ENCODE measurements at places on chromosomes 16 and 17.

- DNase-seq = peak; percentile 56
Observed at GRCh38 chr16:23435500-23435899, 17.5 kb downstream of the COG7 start.

DNA sequence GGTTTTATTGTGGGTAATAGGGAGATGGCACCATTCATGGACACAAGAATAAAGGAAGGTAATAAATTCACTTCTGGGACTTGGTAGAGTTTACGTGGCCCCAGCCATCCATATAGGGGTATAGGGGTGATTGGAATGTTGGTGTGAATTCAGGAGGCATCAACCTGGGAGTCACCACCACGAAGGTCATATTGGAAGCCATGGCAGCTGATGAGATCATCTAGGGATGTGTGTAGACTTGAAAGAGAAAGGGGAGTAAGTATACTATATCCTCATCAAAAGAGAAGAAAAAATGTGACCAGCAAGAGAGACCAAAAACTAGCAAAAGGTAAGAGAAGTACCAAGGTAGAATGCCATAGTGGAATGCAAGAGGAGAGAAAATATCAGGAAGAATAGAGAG is 26.6 kb upstream of the GINS3 start:
- no peak for DNase-seq

GRCh38 chr17:62822080-62822904 is 14.2 kb upstream of the MARCHF10 start:
- DNase-seq = no peak

GRCh38 chr17:56604691-56605290 is 11.3 kb downstream of the NOG start:
- no peak for DNase-seq

DNA sequence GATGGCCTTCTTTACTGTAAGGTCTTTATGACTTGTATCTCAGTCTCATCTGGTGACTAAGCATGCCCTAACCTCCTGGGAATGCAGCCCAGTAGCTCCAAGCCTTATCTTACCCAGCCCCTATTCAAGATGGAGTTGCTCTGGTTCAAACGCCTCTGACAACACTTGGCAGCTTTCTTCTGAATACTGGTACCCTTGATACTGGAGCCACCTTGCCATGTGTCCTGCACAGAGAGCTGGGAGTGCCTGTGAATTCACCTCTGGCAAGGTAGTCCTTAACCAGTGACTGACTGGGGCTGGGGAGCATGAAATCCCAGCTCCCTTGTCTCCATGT is 17.2 kb downstream of the NUDT7 start:
- DNase-seq = no peak

GRCh38 chr17:64155751-64156544 is 26.0 kb upstream of the ERN1 start:
- DNase-seq = no peak

GRCh38 chr17:83122834-83123233 is 43.4 kb downstream of the METRNL start:
- no peak for DNase-seq

DNA sequence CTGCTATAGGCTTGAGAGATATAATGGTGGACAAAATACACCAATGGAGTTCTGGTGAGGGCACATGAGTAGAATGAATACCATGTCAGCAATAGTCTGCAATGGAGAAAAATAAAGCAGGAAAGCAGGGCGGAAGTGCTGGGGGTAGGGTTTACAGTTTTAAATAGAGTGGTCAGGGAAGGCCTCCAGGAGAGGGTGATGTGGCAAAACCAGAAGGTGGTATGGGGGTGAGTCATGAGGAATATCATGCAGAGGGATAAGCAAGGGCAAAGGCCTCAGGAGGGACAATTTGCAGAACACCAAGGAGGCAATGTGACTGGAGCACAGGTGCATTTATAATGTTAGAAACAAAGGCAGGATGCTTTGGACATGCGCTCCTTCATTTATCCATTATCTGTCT is 102.0 kb downstream of the ITFG1 start:
- no peak for DNase-seq

- no peak for DNase-seq
Observed at GRCh38 chr17:74237321-74237720, 23.9 kb downstream of the TTYH2 start.

GRCh38 chr16:50245417-50246298 is 20.7 kb upstream of the ADCY7 start:
- no peak for DNase-seq

GRCh38 chr16:3149630-3150345 is 15.0 kb downstream of the ZNF213 start:
- peak; percentile 23 for DNase-seq

DNA sequence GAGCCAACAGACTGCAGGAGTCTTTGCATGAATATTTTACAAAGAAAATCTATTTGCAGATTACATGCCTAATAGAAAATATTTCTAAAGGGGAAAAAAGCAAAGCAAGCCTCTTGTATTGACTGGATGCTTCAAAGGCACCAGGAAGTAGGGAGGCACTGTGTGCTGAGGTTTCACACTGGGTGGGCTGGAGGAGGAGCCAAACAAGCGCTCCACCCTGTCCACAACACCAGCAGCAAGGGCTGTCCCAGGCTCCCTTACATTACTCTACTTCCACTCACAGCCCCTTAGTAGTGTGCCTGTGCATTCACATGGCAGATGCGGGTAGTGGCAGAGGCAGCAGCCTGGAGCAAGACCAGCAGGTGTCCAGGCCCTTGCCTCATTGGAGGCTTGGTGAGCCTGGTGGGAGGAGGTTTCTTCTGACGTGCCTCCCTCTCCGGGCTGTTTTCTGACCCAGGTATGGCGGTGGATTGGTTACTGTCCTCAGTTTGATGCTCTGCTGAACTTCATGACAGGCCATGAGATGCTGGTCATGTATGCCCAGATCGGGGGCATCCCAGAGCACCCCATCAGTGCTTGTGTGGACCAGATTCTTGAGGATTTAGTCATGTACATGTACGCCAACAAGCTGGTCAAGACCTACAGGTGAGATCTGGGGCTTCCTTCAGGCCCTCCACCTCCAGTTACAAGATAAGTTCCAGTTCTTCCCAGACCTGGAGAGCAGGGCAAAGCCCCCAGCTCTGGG is 7.0 kb upstream of the CCNF start:
- no peak for DNase-seq

- no peak for DNase-seq
Observed at GRCh38 chr17:83055911-83056582, 23.4 kb upstream of the METRNL start.

- DNase-seq = no peak
Observed at GRCh38 chr17:69086641-69087040, 25.9 kb upstream of the ABCA9 start.

DNA sequence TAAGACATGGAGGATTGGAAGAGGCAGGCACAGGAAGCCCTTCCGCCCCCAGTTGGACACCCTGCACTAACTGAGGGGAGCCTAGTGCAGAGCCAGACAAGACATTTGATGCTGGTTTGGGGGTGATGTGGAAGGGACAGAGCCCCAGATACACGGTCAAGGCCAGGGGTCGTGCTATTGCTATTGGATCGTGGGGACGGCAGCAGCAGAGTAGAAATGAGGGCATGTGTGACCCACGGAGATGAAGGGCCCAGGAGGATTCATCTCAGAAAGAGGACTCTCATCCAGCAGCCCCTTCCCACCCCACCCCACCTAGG is 2.0 kb upstream of the VAMP2 start:
- no peak for DNase-seq

DNA sequence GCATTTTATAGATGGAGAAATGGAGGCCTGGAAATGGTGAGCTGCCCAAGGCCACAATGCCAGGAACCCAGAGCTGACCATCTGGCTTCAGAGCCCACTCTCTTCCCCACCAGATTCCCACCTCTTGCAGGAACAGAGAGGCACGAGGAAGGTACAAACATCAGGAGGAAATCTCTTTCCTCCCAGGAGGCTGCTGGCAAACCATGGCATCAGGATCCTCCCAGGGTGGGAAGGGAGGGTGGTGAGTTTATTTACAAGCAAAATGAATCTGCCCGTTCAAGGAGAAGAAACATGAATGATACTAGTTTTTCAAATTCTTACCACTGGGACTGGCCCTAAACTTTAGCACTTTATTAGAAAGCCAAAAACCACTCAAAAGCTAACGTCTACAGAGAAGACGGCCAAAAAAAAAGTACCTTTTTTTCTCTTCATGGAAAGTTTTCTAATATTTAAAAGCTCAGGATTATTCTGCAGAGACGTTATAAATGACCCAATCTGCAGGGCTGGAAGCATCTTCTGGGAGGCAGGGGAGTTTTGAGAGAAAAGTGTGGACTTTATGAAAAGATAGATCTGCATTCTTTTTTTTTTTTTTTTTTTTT is 79.1 kb downstream of the NXN start:
- DNase-seq = no peak

DNA sequence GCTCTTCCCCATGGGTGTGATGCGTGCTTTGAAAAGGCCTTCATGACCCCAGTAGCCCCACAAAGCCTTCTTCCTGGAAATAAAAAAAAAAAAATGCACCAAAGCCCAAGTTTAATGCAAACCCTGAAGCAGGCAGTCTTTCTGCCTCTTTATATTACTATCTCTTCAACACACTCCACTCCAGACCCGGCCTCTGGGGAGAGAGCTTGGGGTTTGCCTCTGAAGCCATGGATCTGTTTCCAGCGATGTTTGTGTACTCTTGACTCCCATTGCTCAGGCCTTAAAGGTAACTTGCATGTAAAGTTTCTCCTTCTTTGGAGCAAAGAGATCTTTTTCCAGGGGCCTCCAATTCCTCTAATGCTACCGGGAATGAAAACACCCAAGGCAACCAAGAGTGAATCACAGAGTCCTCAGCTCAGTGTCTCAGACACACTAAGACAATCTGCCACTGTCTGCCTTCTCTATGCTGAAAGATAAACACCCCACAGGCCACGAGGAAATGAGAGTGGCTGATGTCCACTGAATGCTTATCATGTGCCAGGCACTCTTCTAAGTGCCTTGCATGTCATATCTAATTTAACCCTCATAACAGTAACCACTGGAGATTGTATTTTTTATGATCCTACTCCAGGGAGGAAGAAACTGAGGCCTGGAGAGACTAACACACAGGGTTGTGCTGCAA is 56.4 kb upstream of the AKTIP start:
- DNase-seq = no peak

- no peak for DNase-seq
Observed at GRCh38 chr17:64156670-64157069, 26.7 kb upstream of the ERN1 start.

DNA sequence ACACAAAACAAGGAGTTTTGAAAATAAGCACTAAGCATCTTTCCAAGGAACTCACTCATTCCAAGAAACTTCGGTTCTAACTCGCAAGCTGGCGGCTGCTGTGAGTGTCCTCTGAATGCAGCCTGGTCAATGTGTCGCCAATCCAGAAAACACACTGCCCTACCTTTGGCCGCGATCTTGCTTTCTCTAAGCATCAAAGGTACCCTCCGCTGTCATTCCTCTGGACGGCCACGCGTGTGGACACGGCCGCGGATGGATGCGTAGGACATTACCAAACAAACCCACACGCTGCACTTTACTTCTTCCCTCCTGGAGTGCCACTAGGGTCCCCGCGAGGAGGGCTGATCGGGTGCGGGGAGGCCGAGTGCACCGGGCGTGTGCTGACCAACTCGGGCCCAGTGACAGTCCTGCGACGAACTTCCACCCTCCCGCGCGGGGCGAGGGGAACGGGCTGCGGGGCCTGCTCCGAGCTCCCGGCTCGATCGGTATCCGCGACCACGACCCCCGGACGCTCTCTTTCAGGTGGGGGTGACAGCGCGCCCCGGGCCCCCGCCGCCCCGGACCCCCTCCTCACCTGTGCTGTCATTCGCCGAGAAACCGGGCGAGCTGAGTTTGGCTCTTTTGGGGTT is 1.1 kb downstream of the CREBBP start:
- no peak for DNase-seq

GRCh38 chr16:48503779-48504178 is 106.2 kb downstream of the N4BP1 start:
- no peak for DNase-seq

DNA sequence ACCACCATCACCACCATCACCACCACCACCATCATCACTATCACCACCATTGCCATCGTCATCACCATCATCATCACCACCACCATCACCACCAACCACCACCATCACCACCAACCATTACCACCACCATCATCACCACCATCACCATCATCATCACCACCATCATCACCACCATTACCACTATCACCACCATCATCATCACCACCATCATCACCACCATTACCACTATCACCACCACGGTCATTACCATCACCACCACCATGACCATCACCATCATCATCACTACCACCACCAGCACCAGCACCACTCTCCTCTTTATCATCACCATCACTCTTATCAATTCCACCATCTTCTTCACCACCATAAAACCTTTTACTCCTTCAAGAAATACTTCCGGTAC is 1.1 kb upstream of the TMEM114 start:
- DNase-seq = no peak

DNA sequence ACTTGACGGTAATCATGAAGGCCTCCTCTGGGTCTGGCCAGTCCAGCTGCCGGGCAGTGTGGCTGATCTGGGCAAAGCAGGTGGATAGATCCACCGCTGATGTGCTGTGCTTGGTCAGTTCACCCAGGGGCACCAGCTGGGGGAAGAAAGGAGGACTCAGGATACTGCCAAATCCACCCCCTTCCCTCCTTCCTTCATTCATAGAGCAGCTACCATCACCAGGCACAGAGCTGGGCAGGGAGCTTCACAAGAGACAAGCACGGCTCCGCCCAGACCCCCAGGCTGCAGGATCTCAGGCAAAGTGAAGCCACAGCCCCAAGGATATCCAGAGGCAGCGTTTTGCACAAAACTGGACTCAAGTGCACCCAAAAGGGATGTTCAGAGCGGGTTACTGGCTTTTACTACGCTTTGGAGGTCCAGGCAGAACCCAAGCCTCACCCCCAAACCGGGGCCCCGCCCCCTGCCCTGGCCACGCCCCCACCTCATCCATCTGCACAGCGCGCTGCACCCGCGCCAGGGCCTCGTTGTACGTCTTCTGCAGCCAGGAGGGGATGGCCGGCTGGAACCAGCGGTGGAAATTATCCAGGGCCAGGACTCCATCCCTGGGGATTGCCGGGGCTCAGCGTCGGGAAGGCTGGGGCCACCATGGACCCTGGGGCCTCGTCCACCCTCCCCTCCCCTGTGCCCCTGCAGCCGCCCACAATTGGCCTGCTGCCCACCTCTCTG is 9.1 kb downstream of the UNC13D start:
- DNase-seq = no peak

GRCh38 chr16:1105888-1106620 is 10.0 kb upstream of the C1QTNF8 start:
- peak; percentile 45 for DNase-seq

DNA sequence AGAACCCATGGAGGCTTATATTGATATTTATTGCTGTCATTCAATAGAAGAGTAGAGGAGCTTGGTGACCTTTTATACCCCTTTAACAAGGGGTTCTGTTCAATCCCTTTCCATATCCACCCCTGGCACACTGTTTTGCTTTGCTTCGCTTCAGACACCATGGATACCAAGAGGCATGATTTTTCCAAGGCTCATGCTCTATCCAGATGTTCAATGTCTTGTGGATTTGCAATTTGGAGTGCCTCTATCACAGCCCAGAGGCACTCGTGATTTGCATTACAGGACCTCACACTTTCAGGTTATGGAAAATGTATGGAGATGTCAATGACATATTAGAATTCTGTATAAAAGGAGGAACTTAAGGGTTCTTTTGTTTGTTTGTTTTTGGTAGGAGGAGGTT is 21.5 kb downstream of the CFAP20 start:
- DNase-seq = no peak

- no peak for DNase-seq
Observed at GRCh38 chr16:54934481-54935265, 4.0 kb downstream of the IRX5 start.
